ENCODE measurements at places on chromosomes 5 and 9. TPM values are rescaled to one million over a fixed set of nuclear protein-coding genes. Genes with fewer than 3 reads are reported as not detected.
A peak's percentile ranks its signal among the peaks of the same experiment; 100 is the strongest.

DNA sequence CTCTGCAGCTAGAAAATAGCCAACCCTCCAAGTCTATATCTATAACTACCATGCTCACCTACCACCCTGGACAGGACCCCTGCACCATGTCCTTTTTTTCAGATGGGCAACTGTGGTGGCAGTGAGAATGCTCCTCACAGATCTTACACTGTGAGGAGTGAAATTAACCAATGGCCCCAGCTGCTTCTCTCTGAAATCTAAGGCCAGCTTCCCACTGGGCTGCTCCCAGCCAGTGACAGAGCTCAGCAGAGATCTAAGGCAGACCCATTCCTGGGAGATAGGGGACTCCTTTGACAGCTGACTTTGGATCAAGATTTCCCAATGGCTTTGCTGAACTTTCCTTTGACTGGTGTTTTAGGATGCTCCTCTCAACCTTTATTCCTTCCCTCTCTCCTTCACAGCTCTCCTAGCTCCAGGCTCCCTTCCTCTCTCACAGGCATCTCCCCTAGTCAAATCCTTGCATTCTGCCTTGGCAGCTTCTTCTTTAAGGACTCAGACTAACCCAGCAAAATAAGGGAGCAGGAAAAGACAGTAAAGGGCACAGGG lies 1.6 kb upstream of the ARAP3 start:
- H3K27ac ChIP-seq, result peak overlapping the region; percentile 95
- peaks cover 27% of the 10 kb centered on the region for H3K4me1 ChIP-seq
- H3K27me3 ChIP-seq, result no peaks in the 10 kb centered on the region
- no peaks in the 10 kb centered on the region for H3K36me3 ChIP-seq

DNA sequence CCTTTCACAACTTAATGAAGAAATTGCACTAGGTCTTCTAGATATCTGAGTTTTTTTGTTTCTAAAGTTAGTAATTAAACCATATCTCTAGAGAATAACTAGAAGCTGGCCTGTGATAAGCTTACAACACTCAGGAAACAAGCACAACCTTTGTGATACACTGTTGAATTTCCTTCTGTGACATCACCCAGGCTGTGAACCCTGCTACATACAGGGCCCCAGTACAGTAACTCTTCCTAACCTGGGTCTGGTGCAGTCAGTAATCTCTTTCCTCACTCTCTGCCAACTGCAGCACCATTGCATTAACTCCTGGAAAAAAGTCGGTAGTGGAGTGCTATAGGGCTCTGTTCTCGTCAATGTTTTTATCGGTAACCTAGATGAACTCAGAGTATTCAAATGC lies 10.6 kb upstream of the IGFBPL1 start:
- H3K4me1 ChIP-seq, result no peaks in the 10 kb centered on the region
- no peaks in the 10 kb centered on the region for H3K36me3 ChIP-seq
- no peak overlapping the region for H3K27ac ChIP-seq
- peaks cover 18% of the 10 kb centered on the region for H3K27me3 ChIP-seq
- no peak for DNase-seq
- no peak overlapping the region for H3K4me3 ChIP-seq

GRCh38 chr9:120932086-120932823 lies 5.7 kb upstream of the TRAF1 start:
- H3K27ac ChIP-seq, result peak overlapping the region; percentile 97
- H3K4me3 ChIP-seq, result peak overlapping the region; percentile 77
- DNase-seq, result no peak
- H3K27me3 ChIP-seq, result no peaks in the 10 kb centered on the region

- H3K27ac ChIP-seq, result no peak overlapping the region
- no peaks in the 10 kb centered on the region for H3K36me3 ChIP-seq
These were observed 28.9 kb downstream of the STXBP1 start for GRCh38 chr9:127640908-127641545.

- peak overlapping the region; percentile 76 for H3K4me3 ChIP-seq
- DNase-seq, result peak; percentile 69
- H3K27me3 ChIP-seq, result no peaks in the 10 kb centered on the region
- H3K27ac ChIP-seq, result peak overlapping the region; percentile 70
These were observed 27.9 kb downstream of the PCDH1 start for GRCh38 chr5:141850244-141850768.

- no peaks in the 10 kb centered on the region for H3K4me1 ChIP-seq
- no peak overlapping the region for H3K4me3 ChIP-seq
- H3K36me3 ChIP-seq, result no peaks in the 10 kb centered on the region
- DNase-seq, result no peak
- peaks cover 17% of the 10 kb centered on the region for H3K27me3 ChIP-seq
These were observed 208.4 kb upstream of the PPP1R2B start for GRCh38 chr5:156641686-156642085.

GRCh38 chr5:151758141-151758429 lies 346 bp downstream of the ATOX1 start:
- H3K27ac ChIP-seq, result peak overlapping the region; percentile 96
- no peaks in the 10 kb centered on the region for H3K27me3 ChIP-seq
- no peak for DNase-seq
- no peaks in the 10 kb centered on the region for H3K36me3 ChIP-seq
- peaks cover 27% of the 10 kb centered on the region for H3K4me1 ChIP-seq

DNA sequence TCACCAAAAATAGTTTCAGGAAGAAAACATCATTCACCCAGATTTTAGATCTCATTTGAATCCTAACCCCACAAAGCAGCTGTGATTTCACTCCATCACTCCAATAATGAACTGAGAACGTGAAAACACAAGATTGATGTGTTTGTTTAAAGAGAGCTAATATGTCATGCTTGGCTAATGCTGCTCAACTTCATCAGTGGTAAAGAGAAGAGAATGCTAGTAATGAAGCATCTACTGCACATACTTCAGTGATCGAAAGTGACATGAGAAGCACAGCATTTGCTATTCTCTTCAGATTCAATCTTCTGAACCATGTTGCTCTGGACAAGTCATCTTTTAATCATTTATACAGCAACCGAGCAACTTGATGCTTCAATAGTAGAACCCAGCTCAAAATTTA lies 874.7 kb downstream of the EFNA5 start:
- no peak overlapping the region for H3K27ac ChIP-seq
- H3K4me3 ChIP-seq, result no peak overlapping the region
- H3K4me1 ChIP-seq, result peaks cover under 1% of the 10 kb centered on the region

DNA sequence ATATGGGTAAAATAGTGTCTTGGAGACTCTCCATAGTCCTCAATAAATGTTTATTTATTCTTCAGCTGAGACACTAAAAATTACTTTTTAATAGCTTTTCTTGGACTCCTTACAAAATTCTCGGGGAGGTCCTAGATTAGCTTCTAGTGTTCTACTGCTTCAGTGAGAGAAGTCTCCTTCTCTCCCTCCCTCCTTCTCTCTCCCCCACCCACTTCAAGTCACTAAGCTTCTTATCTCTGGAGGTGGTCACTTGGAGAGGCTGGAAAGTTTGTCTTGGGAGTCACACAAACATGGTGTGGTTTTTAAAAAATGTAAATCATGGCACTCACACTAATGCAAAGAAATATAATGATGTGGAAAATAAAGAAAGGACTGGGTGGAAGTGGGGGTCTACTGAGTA lies 64.1 kb downstream of the SEMA6A start:
- H3K27me3 ChIP-seq, result no peaks in the 10 kb centered on the region
- no peaks in the 10 kb centered on the region for H3K4me1 ChIP-seq

- peaks cover 23% of the 10 kb centered on the region for H3K36me3 ChIP-seq
- H3K27me3 ChIP-seq, result no peaks in the 10 kb centered on the region
- DNase-seq, result no peak
- H3K4me1 ChIP-seq, result peaks cover 30% of the 10 kb centered on the region
- no peak overlapping the region for H3K4me3 ChIP-seq
- no peak overlapping the region for H3K27ac ChIP-seq
These were observed 7.5 kb downstream of the BRD9 start for GRCh38 chr5:885127-885442.

- H3K27me3 ChIP-seq, result peaks cover 2% of the 10 kb centered on the region
- H3K27ac ChIP-seq, result no peak overlapping the region
- H3K4me3 ChIP-seq, result no peak overlapping the region
- H3K4me1 ChIP-seq, result no peaks in the 10 kb centered on the region
- H3K36me3 ChIP-seq, result no peaks in the 10 kb centered on the region
- DNase-seq, result no peak
These were observed 131.0 kb upstream of the IER5L start for GRCh38 chr9:129309041-129309430.

DNA sequence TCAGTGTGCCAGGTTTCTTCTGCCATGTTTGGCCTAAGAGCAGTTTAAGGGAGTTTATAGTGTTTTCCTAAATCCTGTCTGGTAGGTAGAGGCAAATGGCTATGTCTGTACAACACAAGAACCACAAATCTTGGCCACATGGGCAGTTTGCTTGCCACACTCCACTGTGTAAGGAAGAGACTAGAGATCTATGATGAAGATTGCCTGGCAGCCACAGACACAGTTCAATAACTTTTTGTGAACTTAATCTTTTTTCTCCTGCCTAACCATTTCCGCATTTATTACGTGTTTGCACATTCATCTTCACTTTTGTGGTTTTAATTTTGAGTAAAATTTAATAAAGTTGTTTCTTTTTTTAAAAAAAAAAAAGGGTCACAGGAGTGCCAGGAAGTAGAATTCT lies 5.8 kb downstream of the MFAP3 start:
- no peaks in the 10 kb centered on the region for H3K27me3 ChIP-seq
- H3K27ac ChIP-seq, result peak overlapping the region; percentile 71
- H3K4me3 ChIP-seq, result peak overlapping the region; percentile 19

GRCh38 chr5:179264053-179264782 lies 81.0 kb downstream of the ADAMTS2 start:
- no peaks in the 10 kb centered on the region for H3K27me3 ChIP-seq
- no peak for DNase-seq
- no peak overlapping the region for H3K27ac ChIP-seq
- no peaks in the 10 kb centered on the region for H3K4me1 ChIP-seq
- no peak overlapping the region for H3K4me3 ChIP-seq

DNA sequence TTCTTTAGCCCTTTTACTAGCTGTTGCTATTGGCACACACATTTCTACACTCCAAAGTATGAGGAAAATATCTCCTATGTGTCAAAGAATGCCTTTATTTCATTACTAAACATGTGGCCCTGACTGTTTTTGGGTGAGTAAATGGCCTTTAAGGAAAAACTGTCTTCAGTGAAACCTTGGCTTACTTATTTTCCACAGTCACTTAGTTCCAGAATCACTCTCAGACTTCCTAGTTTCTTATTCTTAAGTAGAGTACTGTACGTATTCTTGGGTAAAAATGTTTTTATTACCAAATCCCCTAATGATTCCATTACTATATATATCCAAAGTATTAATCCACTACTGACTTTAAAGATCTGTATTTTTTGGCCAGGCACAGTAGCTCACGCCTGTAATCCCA lies 27.5 kb downstream of the ERP44 start:
- no peak overlapping the region for H3K4me3 ChIP-seq
- peaks cover 36% of the 10 kb centered on the region for H3K4me1 ChIP-seq
- DNase-seq, result no peak

GARIN3 gene
- not detected for total RNA-seq

UBAC1 gene
- total RNA-seq, result 42.4 TPM

CCDC183 gene
- 0.45 TPM for total RNA-seq

PRLR gene
- not detected for total RNA-seq

EIF4E1B gene
- not detected for total RNA-seq

Measured in natural killer cell treated with Interleukin-12 subunit alpha and Interleukin-12 subunit beta and Interleukin-15 and Interleukin-18, amount 100 ng/mL, for 72 hours (primary cell).